Gastroesophageal sphincter (tissue), 4 donors: ENCODE measurements at places on chromosomes 4 and X. TPM values are rescaled to one million over a fixed set of nuclear protein-coding genes. Genes with fewer than 3 reads are reported as not detected.

The WDFY3 gene
- 140 TPM for total RNA-seq

The HERC5 gene
- total RNA-seq, result 3.1 TPM

GRCh38 chr4:105490523-105490922 lies 16.7 kb upstream of the PPA2 start:
- no peaks in the 10 kb centered on the region for H3K4me1 ChIP-seq
- H3K27ac ChIP-seq, result no peak overlapping the region
- H3K27me3 ChIP-seq, result no peaks in the 10 kb centered on the region
- ATAC-seq, result no peak
- H3K36me3 ChIP-seq, result no peaks in the 10 kb centered on the region
- no peak overlapping the region for H3K4me3 ChIP-seq

DNA sequence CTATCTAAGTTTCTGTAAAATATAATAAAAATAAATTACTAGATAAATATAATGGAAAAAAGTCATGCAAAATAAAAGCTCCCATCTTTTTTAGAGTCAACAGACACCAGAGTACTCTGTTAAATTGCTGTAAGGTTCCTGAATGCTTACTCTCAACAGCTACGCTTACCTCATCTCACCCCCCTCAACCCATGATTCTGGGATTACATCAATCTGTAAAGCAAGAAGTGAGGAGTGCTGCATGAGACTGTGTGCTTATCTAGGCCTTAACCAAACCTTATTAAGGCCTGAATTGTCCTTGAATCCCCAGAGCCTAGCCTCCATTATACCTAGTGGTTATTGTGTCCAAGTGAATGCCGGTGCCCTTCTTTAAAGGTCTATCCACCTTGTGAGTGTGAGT lies 735.8 kb downstream of the RPA4 start:
- H3K4me1 ChIP-seq, result no peaks in the 10 kb centered on the region
- no peak overlapping the region for H3K4me3 ChIP-seq
- ATAC-seq, result no peak
- H3K27ac ChIP-seq, result no peak overlapping the region

DNA sequence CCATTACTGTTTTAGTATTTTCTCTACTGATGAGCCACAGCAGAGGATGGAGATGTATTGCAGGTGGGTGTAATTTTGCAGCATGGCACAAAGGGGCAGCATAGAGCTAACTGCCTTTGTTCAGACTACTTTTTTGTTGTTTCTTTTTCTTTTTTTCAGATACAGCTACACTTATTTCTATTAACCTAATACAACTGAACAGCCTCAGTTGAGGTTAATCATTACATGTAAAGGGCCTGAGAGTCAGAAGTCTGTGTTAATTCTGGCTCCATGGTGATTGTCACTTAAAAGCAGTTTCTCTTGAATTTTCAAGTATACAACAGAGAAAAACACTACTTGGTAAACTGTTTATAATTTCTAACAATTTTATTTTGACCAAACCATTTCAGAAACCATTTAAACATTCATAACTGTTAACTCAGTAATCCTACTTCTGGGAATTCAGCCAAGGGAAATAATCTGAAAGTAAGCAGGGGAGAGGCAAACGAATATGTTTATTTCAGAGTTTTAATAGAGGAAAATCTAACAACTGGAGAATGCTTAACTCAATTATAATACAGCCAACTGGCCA lies 13.9 kb upstream of the PPEF2 start:
- H3K27me3 ChIP-seq, result no peaks in the 10 kb centered on the region
- peak; percentile 53 for ATAC-seq
- peak overlapping the region; percentile 54 for H3K27ac ChIP-seq
- peaks cover 13% of the 10 kb centered on the region for H3K4me1 ChIP-seq

DNA sequence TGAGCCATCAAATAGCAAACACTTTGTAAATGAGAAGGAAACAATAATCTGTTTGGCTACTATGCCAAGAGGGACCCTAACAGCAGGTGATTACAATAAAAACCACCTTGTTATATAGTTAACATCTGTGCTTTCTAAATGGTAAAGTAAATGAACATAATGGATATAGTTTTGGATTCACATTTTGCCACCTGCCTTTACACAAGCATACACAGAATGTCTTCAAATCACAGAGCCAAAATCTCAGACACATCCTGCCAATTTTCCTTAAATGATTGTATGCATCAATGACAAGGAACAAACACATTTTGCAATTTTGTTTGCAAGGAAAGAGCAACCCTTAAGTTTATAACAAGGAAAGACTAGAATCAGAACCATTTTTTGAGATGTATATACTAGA lies 334.2 kb downstream of the FSTL5 start:
- no peak overlapping the region for H3K4me3 ChIP-seq
- no peaks in the 10 kb centered on the region for H3K36me3 ChIP-seq
- ATAC-seq, result no peak

DNA sequence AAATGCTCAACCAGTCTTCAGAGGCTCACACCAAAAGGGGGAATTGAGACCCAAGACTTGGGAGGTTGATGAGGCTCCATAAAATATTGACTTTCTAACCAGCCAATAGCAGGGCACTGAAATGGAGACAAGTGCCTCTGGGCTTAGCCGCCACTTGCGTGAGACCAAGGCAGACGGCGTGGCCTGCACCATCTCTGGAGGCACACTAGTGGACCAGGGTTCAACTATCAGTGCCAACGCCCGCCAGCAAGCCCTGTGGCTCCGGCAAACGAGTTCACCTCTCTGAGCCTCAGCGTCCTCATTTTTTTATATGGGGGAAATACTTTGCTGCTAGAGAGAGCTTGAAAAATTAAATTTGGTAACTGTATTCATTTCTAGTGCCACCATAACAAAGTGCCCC lies 50.3 kb downstream of the PPP2R2C start:
- no peaks in the 10 kb centered on the region for H3K4me1 ChIP-seq
- no peaks in the 10 kb centered on the region for H3K36me3 ChIP-seq
- no peak overlapping the region for H3K27ac ChIP-seq
- ATAC-seq, result no peak

DNA sequence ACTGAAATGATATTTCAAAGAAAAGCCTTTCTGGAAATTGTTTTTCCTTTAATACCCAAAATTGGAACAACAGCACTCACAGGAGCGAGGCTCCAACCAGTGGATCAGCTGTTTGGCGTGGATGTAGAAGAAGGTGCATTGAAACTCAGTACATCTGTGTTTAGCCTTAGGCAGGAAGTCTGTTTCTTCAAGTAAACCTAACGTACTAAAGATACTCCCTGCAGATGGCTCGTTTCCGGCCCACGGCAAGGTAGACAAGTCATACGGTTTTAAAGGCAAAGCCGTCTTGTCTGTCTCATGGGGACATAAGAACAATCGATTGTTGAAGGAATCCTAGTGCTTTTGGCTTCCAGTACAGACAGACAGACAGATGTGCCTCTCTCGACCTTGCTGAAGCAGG lies 50.0 kb upstream of the CLCN4 start:
- H3K4me3 ChIP-seq, result no peak overlapping the region
- H3K27ac ChIP-seq, result peak overlapping the region; percentile 67
- no peak for ATAC-seq
- peaks cover 73% of the 10 kb centered on the region for H3K4me1 ChIP-seq
- no peaks in the 10 kb centered on the region for H3K27me3 ChIP-seq

- no peak overlapping the region for H3K27ac ChIP-seq
- peaks cover 42% of the 10 kb centered on the region for H3K27me3 ChIP-seq
- no peaks in the 10 kb centered on the region for H3K4me1 ChIP-seq
- H3K36me3 ChIP-seq, result no peaks in the 10 kb centered on the region
- no peak for ATAC-seq
- no peak overlapping the region for H3K4me3 ChIP-seq
Measured at GRCh38 chr4:121791481-121791880, 9.6 kb upstream of the EXOSC9 start.

DNA sequence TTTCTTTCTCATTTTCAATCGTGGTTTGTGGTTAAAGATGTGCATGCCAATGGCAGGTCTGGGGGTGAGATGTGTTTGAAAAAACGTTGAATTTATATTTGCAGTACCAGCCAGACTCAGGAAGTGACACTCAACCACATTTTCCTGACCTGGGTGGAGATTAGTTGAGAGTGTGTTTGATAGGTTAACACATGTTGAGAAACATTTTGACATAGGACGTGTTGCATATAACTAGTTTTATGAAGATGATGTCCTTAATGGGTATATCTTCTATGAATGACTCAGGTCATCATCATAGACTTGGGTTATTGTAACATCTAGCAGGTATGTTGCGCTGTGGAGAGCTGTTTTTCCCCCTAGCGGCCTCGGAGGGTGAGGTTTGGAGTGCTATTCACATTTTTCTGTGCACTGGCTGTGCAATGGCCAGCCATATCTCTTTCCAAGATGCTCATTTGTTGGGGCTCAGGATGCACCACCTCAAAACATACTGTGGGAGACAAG lies 21.7 kb upstream of the CD38 start:
- H3K4me3 ChIP-seq, result no peak overlapping the region
- no peak for ATAC-seq
- H3K27ac ChIP-seq, result no peak overlapping the region
- H3K4me1 ChIP-seq, result no peaks in the 10 kb centered on the region
- H3K27me3 ChIP-seq, result no peaks in the 10 kb centered on the region

GRCh38 chr4:139802488-139802887 lies 136.9 kb downstream of the MGST2 start:
- H3K4me3 ChIP-seq, result no peak overlapping the region
- H3K27me3 ChIP-seq, result no peaks in the 10 kb centered on the region
- H3K36me3 ChIP-seq, result no peaks in the 10 kb centered on the region
- H3K4me1 ChIP-seq, result no peaks in the 10 kb centered on the region
- no peak for ATAC-seq

GRCh38 chrX:45849261-45849862 lies 648.7 kb upstream of the DIPK2B start:
- H3K36me3 ChIP-seq, result no peaks in the 10 kb centered on the region
- no peak overlapping the region for H3K4me3 ChIP-seq
- no peak for ATAC-seq
- no peaks in the 10 kb centered on the region for H3K4me1 ChIP-seq
- H3K27me3 ChIP-seq, result peaks cover 7% of the 10 kb centered on the region
- H3K27ac ChIP-seq, result no peak overlapping the region
